ENCODE measurements at places on chromosomes 2 and 18. TPM values are rescaled to one million over a fixed set of nuclear protein-coding genes. Genes with fewer than 3 reads are reported as not detected.

DNA sequence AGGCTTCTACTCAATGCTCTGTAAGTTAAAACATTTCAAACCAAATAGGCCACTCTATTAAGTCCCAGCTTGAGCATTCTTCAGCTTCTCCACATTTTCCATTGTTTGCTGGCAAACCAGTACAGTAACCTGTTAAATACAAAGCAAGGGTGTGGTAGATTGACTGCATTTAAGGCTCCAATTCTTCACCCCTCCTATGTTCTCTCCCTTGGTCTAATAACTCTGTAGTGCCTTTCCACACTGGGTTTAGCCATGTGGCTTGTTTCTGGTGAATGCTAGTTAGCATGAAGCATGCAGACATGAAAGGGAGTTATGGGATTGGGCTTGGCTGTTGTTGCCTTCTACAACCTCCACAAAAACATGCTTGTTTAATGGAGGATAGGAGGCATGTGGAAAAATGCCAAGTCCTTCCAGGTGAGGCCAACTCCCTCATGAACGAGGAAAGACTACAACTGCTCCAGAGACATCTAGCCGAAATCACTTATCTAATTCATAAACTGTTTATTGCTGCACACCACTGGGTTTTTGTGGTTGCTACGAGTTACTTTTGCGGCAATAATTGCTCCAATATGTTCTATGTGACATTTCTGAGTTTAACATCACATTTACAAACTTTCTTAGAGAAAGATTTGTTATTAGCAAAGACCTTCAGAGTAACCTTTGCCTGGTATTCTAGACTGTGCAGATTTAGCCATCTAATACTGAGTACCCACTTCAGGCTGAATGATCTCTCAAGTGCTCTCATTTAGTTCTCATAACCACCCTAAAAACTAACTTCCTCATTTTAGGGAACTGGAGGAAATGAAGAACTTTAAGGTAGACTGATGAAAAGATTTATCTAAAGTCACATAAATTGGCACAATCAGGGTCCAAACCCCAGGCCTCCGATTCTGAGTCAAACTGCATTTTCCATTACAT lies 104.0 kb downstream of the SMAD2 start:
- DNase-seq: no peak

Gene GPR55
- total RNA-seq: 4.0 TPM

GRCh38 chr2:16138811-16139662 lies 198.7 kb downstream of the MYCN start:
- DNase-seq: no peak

DNA sequence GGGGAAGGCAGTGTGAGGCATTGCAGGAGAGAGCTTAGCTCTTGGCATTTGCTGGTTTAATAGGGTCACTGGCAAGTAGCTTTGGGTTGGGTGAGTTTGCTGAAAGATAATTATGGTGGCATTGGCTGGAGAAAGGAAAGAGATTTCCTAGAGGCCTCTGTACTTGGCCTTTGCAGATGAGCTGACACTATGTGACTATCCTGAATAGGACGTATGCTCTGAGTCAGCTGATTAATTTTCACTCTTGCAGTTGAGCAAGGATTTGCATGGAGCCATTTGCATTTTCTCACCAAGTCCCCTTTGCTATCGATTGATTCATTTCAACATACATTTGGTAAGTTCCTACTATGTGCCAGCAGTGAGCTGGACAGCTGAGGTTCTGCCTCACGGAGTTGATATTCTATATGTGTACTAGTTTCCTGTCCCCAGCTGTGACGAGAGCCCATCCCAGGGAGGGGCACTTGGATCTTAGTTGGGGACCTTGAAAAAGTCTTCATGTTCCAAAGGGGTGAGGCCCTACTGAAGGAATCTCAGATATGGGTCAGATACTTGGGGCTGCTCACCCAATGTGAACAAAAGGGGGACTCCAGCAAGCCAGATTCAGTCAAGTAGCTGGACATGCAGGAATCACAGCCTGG lies 245.7 kb downstream of the LOXHD1 start:
- DNase-seq: no peak

Gene FIGN
- 0.53 TPM for total RNA-seq

Gene CHRND
- total RNA-seq: not detected

Gene ZNF892
- 5.4 TPM for total RNA-seq

GRCh38 chr2:77867146-77867545 lies 345.0 kb upstream of the LRRTM4 start:
- no peak for DNase-seq

Gene SERPINB10
- total RNA-seq: not detected

GRCh38 chr2:54360055-54360792 lies 95.9 kb upstream of the SPTBN1 start:
- no peak for DNase-seq

DNA sequence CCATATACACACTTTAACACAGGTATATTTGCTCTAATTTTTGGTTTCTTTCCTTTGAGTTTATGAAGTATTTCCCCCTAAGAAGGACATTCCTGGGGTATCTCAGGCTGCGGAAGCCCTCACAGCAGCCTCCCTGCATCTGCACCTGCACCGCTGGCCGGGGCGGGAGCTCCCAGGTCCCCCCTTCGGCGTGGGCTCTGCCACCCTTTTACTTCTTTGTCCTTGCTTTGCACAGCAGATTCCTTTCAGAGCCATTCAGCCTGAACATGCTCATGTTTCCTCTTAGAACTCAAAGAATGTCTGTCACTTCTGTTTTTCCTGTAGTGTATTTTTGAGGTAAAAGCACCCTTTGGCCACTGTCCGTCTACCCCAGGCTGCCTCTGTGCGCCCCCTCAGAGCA lies 146.5 kb downstream of the SNTG2 start:
- DNase-seq: no peak

DNA sequence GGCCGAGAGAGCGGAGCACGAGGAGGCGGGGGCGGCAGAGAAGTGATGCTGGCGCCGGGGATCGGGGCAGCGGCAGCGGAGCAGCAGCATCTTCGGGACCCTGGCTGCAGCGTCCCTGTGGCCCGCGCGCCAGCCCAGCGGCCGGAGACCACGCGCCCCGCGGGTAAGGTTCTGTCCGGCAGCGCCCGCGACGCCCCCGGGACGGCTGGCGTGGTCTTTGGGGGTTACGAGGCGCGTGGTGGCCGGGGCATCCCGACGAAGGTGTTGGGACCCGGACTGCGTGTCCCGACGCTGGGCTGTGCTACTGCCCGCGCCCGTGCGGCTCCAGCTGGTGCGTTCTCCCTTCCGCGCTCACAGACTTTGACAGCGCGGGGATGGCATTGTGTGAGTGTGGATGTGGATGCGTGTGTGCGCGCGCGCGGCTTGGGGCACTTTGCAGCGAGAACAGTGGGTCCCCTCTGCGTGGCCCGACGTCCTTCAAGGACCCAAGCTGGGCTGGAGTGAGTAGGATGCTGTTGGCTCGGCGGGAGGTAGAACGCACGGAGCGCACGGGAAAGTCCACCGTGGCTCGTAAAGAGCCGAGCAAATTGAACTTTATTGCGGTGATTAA lies 405.0 kb downstream of the XIRP2 start:
- no peak for DNase-seq

- no peak for DNase-seq
Observed at GRCh38 chr2:176407706-176408105, 138.5 kb downstream of the MTX2 start.

- DNase-seq: no peak
Observed at GRCh38 chr2:28617502-28618184, 121.8 kb downstream of the PLB1 start.

DNA sequence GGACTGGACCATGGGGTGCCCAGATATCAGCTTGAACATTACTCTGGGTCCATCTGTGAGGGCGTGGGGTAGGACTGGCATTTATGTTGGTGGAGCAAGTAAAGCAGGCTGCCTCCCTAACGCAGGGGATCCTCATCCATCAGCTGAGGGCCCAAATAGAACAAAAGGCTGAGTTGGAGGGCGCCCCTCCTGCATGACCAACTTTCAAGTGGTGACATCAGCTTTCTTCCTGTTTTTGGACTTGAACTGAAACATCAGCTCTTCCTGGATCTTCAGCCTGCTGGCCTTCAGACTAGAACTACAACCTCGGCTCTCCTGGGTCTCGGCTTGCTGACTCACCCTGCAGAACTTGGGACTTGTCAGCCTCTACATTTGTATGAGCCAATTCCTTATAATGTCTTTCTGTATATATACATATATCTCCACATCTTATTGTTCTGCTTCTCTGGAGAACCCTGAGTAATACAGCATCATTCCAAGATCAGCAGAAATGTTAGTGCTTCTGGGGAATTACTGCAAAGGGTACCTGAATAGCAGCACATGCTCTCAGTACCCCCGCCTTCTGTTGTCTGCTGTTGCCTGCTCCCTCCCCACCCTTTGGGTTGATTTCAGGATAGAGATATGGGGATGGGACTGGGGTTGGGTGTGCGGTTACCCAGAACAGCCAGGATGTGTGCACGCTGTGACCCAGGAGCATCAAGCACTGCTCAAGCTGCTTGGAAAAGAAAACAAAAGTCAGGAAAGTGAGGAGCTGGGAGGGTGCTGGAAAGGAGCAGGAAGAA lies 20.0 kb downstream of the TMEM127 start:
- no peak for DNase-seq

DNA sequence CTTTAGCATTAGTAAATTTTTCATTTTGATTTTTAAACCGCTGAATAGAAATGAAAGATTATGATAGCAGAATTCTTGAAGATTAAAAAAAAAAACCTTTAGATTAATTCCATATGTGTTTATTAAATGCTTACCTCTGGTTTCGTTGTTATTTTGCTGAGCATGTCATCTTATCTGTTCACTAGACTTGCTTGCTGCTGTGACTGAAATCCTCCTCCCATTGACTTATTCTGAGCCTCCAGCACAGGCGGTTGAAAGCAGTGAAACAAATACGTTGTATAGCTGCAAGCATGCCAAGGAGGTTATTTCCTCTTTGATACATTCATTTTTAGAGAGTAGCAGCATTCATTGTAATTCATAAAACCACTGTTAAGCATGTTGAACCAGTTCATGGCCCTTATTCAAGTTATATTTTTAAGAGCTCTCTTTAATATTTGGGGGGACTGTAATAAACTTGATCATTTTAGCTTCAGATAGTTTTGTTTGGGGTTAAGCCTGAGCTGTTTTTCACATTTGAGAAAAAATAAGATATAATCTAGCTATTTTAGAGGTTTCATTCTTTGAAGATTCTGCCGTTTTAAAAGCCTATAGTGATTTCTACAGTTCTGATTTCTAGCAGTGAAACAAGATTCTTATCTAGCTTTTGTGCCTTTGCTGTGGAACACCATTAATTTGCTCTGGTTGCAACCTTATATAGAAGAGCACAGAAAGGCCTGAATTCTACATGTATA lies at the start of gene HTR2B:
TSS of gene HTR2B (minus strand) at position 205 of the 731 bp plus-strand sequence. CDS start 1,278 bp downstream, outside the sequence.
- DNase-seq: no peak

Gene IL37
- total RNA-seq: not detected

DNA sequence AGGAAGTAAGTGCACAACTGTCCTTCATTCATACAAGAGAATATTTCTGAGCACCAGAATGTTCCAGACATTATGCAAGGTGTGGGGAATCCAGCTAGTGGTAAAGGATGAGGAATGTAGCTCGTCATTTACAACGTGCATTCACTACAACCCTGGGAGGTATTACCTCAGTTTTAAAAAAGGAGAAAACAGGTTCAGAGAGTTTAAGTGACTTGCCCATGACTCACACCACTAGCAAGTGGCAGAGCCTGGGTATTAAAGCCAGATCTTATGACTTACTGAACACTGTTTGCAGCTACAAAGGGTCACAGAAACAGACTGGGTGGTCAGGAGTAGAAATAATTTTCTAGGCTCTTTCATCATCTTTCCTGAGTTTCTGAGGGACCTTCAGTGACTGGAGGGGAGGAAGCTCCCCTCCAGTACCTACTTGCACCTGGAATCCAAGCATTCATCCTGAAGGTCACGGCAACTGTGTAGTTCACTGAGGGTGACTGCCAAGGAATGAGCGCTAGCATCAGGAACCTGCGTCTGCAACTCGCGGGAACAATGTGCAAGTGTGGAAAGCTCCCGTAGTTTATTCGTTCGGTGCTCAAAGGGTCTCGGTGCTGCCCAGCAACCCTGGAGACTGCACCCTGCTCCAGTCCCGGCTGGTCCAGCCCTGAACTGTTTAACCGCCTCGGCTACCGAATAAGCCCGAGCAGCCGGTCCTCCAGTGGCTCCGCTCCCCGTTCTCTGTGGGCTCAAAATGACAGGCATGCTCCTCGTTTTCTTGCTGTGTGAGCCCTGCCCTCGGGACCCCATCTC lies 647 bp downstream of the CCDC121 start:
- DNase-seq: no peak

- no peak for DNase-seq
Observed at GRCh38 chr2:195016841-195017240, 640.2 kb upstream of the SLC39A10 start.

- no peak for DNase-seq
Observed at GRCh38 chr2:161044921-161045320, 115.3 kb upstream of the TANK start.

Gene ACKR3
- total RNA-seq: 6.3 TPM

Gene GALNT1
- 76.4 TPM for total RNA-seq

Gene ZDBF2
- total RNA-seq: 5.8 TPM

- DNase-seq: no peak
Observed at GRCh38 chr2:50781646-50782045, 250.3 kb downstream of the NRXN1 start.

DNA sequence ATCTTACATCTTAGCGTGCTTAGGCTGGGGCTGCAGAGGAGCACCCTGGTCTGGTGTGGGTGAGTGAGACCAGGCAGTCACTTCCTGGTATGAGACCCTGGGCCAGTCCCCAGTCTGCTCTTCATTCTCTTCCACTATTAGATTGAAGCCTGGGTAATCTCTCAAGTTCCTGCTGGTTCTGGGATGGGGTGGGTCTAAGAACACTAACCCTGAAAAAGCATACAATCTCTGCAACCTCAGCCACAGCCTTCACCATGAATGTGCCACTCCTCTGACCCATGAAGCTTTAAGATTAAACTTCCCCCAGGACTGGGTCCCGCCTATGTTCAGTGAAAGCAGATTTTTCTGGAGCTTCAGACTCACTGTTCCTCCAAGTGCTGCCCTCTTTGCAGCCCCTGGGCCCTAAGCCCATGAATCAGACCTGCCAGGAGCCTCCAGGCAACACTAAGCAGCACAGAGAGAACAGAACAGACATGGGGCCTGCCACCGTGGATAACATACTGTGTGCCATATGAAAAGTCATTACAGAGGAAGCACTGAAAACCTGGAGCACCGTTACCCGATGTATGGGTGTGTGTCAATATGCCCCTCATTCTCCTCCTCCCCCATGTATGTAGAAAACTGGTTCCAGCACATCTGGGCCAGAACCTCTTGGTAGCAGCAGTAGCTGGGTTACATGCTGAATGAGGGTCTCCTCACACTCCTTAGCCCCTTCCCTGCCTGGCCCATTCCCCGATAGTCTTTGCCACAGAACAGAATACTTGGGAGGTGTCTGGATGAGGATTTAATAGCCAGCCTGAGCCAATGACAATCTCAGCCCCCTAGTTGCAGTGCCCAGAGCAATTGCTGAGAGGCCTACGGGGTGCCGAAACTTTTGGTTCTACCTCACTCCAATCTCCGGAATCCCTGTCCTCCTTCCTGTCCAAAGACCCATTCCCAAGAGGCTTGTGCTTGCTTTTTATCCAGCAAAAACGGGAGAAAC lies 2.7 kb upstream of the SIX2 start:
- no peak for DNase-seq

DNA sequence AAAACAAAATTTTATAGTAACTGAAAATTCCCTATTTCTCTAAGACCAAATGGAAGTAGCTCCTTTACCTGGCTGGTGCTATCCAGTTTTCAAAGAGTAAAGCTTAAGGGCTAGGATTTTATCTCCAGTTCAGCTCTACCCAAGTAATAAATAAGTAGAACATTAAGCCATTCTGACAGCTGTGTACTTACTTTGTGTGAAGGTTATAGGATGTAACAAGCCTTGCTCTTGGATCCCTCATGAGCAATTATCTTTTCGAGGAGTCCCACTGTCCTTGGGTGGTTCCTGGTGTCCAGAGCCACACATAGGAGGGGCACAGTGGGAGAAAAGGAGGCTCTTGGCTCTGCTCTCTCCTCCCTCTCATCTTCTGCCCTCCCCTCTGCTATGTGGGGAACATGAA lies 45.5 kb downstream of the KIF5C start:
- no peak for DNase-seq
